AG04449 (cell line): ENCODE measurements at places on chromosomes 1 and 21.

- DNase-seq = no peak
Observed at GRCh38 chr21:15084668-15085067, 19.9 kb upstream of the NRIP1 start.

GRCh38 chr1:22374001-22374400 lies 77.7 kb upstream of the ZBTB40 start:
- no peak for DNase-seq

GRCh38 chr1:9649769-9650168 lies 1.8 kb upstream of the PIK3CD start:
- no peak for DNase-seq

GRCh38 chr1:100851726-100852125 lies 42.9 kb downstream of the EXTL2 start:
- DNase-seq = no peak

- DNase-seq = no peak
Observed at GRCh38 chr1:60108196-60108595, 34.6 kb upstream of the C1orf87 start.

GRCh38 chr1:183937611-183938010 lies 99.9 kb downstream of the COLGALT2 start:
- DNase-seq = no peak
